Effector CD8-positive, alpha-beta T cell (primary cell): ENCODE measurements at places on chromosomes 5 and 9.

DNA sequence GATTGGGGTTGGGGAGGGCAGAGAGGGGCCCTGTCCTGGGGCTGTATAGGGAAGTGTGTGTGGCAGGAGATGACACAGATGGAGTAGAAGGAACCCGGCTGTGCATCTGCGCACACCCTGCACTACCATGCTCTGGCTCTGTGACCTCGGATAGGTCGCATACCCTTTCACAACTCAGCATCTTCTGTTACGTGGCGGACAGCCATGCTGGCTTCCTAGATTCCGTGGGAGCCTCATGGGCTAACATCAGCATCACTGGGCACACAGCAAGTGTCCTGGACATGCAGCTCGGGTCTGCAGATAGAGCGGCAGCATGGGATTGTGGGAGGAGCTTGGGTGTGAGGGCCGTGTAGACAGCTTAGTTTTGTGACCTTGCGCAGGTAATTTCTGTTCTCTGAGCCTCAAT is 9.2 kb downstream of the ARPC5L start:
- DNase-seq: no peak

GRCh38 chr5:68848091-68848490 is 245.7 kb upstream of the SLC30A5 start:
- no peak for DNase-seq

- DNase-seq: no peak
These were observed 21.4 kb downstream of the MEGF10 start for GRCh38 chr5:127311781-127312525.

GRCh38 chr5:31106278-31106677 is 87.2 kb upstream of the CDH6 start:
- DNase-seq: no peak

- no peak for DNase-seq
These were observed 241.6 kb downstream of the SYK start for GRCh38 chr9:91043056-91043810.
